ENCODE measurements at places on chromosomes 5 and 9.

- DNase-seq: no peak
Observed at GRCh38 chr5:376799-377325, 55.3 kb downstream of the AHRR start.

DNA sequence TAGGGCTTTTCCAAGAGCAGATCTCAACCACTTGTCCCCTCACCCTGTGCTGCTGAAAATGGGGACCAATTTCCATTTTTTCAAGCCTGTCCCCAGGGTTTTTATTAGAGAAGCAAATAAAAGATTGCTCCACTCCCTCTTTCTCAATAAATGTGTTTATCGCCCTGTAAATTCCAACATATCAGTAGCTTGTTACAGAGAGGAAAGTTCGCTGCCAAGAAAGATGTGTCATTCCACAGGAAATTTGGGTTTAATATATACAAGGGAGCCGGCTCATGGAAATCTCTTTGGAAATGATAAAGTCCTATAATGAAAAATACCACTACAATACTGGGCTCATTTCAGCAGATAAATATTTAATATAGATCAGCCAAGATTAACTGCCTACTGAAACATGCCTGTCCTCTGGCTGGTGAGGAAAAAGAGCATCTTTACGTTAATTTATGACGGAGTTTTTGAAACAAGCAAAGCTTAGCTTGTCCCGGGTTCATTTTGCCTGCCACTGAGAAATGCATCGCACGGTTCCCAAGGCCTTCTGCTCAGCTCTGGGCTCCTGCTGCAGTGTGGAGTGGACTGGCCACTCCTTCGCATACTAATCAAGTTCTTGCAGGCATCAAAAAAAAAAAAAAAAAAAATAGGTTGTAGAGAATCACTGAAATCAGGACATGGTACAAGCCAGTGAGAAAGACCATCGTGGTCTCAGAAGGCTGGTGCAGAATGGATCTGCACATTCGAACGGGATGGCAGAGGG, 84.5 kb downstream of the BRINP1 start:
- no peak for DNase-seq

DNA sequence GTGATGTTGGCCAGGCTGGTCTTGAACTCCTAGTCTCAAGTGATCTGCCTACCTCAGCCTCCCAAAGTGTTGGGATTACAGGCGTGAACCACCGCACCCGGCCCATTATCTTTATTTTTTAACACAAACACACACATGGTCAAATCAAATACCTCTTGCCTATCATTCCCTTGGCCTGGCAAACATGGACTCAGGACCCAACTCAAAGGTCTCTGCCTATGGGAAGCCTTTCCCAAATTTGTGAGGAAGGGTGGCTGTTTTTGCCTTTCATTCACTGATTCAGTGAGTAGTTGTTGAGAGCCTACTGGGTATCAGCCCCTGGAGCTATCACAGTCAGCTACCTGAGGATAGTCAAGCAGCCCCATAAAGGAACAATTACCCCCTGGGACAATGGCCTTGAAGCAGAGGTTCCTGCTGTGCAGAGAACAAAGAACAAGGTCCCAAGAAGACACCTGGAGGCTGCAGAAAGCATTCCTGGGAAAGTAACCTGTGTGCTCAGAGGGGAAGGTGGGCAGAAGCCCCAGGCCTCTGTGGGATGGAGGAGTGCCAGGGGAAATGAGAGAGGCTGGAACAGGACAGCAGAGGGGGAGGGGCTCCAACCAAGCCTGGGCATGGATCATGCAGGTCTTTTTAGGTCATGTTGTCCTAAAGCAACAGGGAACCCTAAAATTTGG, 126.4 kb downstream of the CRB2 start:
- no peak for DNase-seq

- DNase-seq: no peak
Observed at GRCh38 chr5:34599471-34600117, 56.5 kb upstream of the RAI14 start.

- DNase-seq: no peak
Observed at GRCh38 chr9:131733541-131734061, 6.3 kb downstream of the RAPGEF1 start.

GRCh38 chr5:33166948-33167347, 273.8 kb upstream of the TARS1 start:
- DNase-seq: no peak

GRCh38 chr5:177295924-177296323, 7.6 kb downstream of the RAB24 start:
- no peak for DNase-seq

DNA sequence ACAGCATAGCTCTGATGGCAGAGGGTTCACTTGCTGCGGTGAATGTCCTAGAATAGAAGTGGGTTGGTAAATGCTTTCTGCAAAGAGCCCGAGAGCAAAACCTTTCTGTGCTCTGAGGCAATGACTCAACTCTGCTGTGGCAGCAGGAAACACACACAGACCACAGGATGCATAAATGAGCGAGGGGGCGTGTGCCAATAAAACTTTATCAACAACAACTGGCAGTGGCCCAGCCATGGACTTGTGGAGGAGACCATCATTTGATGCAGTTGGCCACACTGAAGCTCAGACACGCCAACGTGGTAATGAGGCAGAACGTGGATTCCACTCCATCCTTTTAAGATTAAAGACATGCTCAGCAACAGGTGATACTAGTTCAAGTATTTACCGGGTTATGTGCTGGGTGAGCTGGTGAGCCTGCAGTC, 6.8 kb downstream of the MRPL36 start:
- DNase-seq: no peak

All from ecto neural progenitor cell (in vitro differentiated cells).